ENCODE measurements at places on chromosomes 7 and 10.

GRCh38 chr7:50867034-50867356, 84.3 kb upstream of the GRB10 start:
- DNase-seq, result no peak

GRCh38 chr7:41942468-41943093, 239.7 kb upstream of the INHBA start:
- DNase-seq, result no peak

- DNase-seq, result no peak
Observed at GRCh38 chr10:122290833-122291532, 19.9 kb downstream of the BTBD16 start.

DNA sequence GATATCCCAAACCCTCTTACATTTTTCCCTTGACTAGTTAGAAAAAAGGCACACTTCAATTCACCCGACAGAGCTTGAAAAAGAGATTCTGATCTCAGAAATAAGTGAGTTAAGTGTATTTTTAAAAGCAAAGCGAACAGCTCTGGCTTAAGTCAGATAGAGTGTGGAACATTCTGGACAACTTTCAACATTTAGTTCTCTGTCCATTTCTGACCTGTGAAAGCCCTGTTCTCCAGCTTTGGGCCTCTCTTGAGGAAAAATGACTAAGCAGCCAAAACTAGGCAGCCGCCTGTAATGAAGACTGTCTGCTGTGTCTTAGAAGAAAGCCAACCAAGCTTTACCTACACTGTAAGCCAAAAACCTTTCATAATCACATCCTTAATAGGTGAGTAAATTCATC, 50.5 kb downstream of the CDK6 start:
- DNase-seq, result no peak

GRCh38 chr10:76640806-76641205, 996.8 kb downstream of the KCNMA1 start:
- no peak for DNase-seq

DNA sequence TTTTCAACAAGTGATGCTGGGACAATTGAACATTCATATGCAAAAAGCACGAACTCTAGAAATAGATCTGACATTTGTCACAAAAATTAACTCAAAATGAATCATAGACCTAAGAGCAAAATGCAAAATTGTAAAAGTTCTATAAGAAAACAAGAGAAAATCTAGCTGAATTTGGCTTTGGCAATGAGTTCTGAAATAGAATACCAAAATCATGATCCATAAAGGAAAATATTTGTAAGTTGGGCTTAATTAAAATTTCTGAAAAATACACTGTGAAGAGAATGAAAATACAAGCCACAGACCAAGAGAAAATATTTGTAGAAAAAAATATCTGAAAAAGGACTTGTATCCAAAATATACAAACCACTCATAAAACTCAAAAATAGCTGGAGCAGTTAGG, 698.8 kb upstream of the CELF2 start:
- no peak for DNase-seq
